ENCODE measurements at places on chromosomes 2 and 18. TPM values are rescaled to one million over a fixed set of nuclear protein-coding genes. Genes with fewer than 3 reads are reported as not detected.

The CRYBA2 gene
- total RNA-seq = not detected

The GYPC gene
- total RNA-seq = not detected

The RGPD8 gene
- 3.1 TPM for total RNA-seq

The CCDC141 gene
- total RNA-seq = not detected

The TAF4B gene
- 4.8 TPM for total RNA-seq

Measured in A549 treated with GW870086 at 1 μM for 4 hours (cell line).